Activated T-helper 1 cell treated with anti-CD3 and anti-CD28 coated beads, Interleukin-2, amount 50 U/mL, for 16 hours (primary cell): ENCODE measurements at places on chromosomes 7 and 10.

GRCh38 chr7:22726907-22727713 lies at the start of gene IL6:
Gene IL6 (plus strand): TSS chr7:22727200. CDS start chr7:22727263, 63 bp downstream.
- no peak for DNase-seq

DNA sequence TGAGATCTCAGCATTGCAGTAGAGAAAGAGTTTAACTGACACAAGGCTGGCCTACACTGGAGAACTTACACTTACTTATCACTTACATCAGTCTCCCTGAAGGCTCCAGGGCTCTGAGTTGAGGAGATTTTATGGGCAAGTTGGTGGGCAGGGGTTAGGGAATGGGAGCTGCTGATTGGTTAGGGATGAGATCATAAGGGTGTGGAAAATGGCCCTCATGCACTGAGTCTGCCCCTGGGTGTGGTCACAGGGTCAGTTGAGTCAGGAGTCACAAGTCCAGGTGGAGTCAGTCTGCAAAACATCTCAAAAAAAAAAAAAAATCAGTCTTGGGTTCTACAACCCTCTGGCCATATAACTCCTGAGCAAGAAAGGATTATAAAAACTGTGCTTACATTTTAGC lies 60.5 kb downstream of the PPP1R17 start:
- no peak for DNase-seq

GRCh38 chr10:58615237-58615935 lies 102.7 kb downstream of the BICC1 start:
- no peak for DNase-seq

GRCh38 chr7:112290065-112290464 lies 83.6 kb downstream of the ZNF277 start:
- DNase-seq, result no peak

GRCh38 chr7:44772867-44773266 lies 23.6 kb upstream of the PPIA start:
- no peak for DNase-seq

- no peak for DNase-seq
Observed at GRCh38 chr10:43640603-43641002, 8.1 kb downstream of the ZNF32 start.

DNA sequence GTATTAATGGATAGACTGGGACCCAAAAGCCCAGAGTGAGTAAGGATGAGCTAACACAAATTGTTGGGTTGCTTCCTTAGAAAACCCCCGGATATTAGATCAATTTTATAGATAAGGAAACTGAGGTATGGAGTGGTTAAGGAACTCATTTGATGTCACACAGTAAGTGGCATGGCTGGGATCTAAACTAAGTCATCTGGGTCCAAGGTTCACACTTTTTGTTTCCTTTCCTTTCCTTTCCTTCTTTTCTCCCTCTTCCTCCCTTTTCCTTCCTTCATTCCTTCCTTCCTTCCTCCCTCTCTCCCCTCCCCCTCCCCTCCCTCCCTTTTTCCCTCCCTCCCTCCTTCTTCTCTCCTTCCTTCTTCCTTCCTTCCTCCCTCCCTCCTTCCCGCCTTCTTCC lies 469.5 kb downstream of the TYW1 start:
- DNase-seq, result no peak

- DNase-seq, result no peak
Observed at GRCh38 chr10:125534515-125534914, 148.4 kb downstream of the TEX36 start.

DNA sequence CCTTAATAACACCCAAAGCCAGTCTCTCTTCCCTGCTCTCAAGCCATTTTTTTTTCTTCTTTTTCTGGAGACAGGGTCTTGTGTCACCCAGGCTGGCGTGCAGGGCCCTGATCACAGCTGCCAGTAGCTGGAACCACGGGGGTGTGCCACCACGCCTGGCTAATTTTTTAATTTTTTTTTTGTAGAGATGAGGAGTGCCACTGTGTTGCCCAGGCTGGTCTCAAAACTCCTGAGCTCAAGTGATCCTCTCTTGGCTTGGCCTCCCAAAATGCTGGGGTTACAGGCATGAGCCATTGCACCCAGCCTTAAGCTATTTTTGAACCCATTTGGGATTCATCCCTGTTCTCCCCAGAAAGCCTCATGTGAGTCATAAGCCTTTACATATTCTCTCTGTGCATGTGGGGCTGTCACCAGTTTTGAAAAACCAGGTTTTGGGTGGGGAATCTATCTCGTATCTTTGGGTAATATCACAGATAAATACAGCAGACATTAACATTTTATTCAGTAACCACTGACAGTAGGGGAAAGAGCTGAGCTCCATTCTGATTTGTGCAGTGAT lies 15.5 kb downstream of the ZNF487 start:
- no peak for DNase-seq

GRCh38 chr7:37081436-37081835 lies 357.1 kb upstream of the AOAH start:
- DNase-seq, result no peak

GRCh38 chr7:115368998-115369397 lies 447.1 kb downstream of the MDFIC start:
- no peak for DNase-seq

- no peak for DNase-seq
Observed at GRCh38 chr10:92891885-92892690, 43.8 kb downstream of the EXOC6 start.

DNA sequence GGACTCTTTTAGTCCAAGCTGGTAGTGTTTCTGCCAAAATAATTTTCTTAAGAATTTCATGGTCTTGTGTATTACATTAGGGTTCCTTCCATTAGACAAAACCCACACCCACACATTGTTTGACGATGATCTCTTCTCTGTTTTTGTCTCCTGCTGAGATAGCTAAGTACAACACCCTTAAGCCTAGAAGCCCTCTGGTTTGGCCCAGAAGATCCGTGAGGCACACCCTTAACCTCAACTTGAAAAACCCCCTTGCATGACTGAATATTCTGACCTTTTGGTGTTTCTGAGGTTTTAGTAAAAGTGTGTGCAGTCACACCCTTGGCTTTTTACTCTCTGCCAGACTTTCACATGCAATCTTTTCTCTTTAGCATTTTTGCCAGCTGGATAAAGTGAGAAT lies 29.3 kb upstream of the ERCC6 start:
- DNase-seq, result no peak

GRCh38 chr10:109895095-109895818 lies 28.1 kb downstream of the XPNPEP1 start:
- DNase-seq, result no peak

GRCh38 chr7:47757921-47758411 lies 176.1 kb upstream of the TNS3 start:
- DNase-seq, result no peak

DNA sequence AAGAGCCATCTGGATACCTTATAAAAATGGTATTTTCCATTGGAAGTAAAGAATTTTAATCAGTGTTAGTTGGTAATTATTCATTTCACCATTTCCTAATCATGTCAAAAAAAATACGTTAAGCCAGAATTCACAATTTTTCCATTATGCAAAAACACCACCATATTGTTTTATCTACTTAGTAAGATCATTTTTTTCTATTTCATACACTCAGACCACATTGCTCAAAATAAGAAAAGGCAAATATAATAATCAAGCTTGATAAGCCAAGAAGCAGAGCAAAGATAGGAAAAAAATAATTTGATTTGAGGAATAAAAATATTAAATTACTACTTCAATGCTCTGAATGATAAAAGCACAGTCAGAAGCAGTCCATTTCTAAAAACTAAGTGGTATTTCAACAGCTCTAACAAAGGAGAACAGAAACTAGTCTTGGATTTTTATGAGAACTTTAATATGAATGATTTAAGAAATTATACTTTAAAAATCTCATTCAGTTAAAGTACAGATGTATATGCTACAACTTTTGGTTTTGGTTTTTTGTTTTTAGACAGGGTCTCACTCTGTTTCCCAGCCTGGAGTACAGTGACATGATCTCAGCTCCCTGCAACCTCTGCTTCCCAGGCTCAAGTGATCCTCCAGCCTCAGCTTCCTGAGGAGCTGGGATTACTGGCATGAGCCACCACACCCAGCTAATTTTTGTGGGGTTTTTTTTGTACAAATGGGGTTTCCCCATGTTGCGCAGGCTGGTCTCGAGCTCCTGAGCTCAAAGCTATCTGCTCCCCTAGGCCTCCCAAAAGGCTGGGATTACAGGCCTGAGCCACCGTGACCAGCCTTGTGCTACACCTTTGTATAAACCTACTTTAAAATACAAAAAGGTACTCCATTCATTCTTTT lies 46.6 kb downstream of the LRRN3 start:
- no peak for DNase-seq

GRCh38 chr10:126111516-126111915 lies 215.2 kb downstream of the FANK1 start:
- no peak for DNase-seq

GRCh38 chr10:30765616-30766015 lies 136.1 kb upstream of the LYZL2 start:
- no peak for DNase-seq

DNA sequence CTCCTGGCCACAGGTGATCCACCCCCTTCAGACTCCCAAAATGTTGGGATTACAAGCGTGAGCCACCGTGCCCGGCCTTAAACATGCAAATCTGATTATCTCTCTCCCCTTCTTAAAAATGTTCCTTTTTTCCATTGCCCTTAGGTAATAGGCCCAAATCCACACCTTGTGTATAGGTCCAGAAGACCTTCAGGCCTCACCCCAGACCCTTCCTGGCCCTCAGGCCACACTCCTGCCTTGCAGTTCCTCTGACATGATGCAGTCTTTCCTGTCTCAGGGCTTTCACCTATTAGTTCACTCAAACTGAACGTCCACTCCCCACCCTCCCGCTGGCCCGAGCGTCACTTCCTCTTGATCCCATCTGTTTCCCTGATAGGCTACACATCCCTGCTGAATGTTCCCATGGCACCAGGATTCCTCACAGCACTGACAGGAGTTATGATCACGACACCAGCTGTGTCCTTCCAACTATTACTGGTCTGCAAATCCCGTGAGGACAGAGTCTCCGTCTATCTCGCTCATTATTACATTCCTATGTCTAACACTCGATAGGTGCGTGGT lies 46.4 kb downstream of the DENND2A start:
- DNase-seq, result no peak

DNA sequence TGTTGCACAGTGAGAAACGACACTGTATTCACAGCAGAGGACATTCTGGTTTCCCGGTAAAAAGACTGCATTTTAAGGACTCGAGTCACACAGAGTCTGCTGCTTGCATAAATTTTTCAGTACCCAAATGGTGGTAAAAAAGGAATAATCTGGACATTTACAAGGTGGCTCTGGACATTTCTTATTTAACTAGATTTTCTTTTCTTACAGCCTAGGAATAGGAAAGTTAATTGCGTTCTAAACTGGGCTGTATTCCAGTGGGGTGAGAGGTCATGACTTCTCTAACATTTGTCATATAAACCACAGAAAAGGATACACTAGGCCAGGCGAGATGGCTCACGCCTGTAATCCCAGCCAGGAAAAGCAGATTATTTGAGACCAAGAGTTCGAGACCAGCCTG lies 237.5 kb upstream of the KLF6 start:
- DNase-seq, result no peak

DNA sequence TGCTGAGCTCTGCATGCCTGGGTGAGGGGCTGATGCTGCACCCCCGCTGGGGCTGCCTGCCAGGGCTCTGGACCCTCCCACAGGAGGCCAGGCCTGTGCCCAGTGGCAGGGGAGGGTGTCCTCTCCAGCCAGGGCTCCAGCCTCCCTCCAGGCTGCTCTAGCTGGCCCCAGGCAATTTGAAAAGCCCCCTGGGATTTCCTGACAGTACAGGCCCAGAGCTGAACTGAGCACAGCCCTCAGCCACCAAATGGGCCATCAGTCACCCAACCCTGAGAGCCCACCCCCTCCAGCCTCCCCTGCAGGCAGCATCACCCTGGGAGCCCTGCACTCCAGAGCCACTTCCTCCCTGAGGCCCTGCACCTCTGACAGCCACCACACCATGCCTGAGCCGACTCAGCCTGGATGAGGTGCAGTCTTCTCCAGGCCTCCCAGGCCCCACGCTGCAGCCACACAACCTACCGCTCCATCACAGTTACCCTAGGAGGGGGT lies 101.8 kb upstream of the RET start:
- no peak for DNase-seq

DNA sequence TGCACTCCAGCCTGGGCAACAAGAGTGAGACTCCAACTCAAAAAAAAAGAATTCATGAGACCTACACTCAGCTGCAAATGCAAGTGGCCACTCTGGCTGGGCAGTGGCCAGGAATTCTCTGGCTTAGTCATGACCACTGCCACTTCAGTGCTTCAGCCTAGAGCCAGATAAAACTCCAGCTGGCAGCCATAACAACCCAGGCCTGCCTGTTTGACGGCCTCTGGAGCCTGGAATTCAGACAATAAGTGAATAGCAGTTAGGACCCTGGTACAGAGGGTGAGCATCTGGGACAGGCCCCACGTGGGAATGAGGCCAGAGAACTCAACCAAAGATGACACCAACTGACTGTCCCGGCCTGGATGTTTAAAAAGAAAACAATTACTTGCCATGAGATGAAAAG lies 18.9 kb downstream of the RCC1L start:
- no peak for DNase-seq

DNA sequence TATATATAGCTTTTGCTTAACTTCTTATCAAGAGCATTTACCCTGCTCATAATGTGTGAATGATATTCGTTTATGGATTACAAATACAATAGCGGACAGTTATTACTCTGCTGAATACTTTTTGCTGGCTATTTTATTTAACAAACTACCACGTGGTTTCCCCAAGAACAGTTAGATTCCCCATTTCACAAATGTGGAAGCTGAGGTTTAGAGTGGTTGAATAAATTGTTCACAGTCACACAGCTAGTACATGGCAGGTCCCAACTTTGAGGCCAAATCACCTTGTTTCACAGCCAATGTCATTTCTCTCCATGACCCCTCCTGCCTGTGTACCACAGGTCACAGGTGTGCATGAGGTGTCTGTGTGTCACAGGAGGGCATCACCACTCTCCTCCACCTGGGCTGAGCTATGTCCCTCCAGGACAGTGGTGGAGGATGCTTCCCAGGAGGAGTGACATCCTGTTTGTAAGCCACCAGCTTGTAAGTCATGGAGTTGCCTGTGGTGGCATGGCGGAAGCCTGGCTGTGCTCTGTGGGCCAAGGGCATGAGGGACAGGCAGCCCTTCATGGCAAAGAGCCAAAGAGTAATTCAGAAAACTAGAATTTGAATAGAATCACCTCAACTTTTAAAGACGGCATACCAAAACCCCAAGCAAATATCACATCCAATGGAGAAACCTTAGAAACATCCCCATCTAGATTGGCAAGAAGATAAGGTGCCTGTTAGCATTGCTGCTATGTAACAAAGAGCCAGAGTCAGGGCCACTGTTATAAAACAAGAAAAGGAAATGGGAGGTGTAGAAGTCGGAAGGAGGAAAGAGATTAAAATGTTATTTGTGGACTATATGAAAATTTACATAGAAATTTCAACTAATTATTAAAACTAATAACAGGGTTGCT lies 51.9 kb downstream of the AOC1 start:
- DNase-seq, result no peak

GRCh38 chr10:72320676-72321247 lies 34.0 kb downstream of the DNAJB12 start:
- DNase-seq, result peak; percentile 57

GRCh38 chr7:103990991-103991390 lies 1.5 kb upstream of the RELN start:
- no peak for DNase-seq
